Activated T-helper 17 cell treated with anti-CD3 and anti-CD28 coated beads, Interleukin-2, amount 50 U/mL, for 72 hours (primary cell): ENCODE measurements at places on chromosomes 6 and 20.
A peak's percentile ranks its signal among the peaks of the same experiment; 100 is the strongest.

GRCh38 chr6:115634887-115635286 is 425.8 kb downstream of the FRK start:
- no peak for ATAC-seq

DNA sequence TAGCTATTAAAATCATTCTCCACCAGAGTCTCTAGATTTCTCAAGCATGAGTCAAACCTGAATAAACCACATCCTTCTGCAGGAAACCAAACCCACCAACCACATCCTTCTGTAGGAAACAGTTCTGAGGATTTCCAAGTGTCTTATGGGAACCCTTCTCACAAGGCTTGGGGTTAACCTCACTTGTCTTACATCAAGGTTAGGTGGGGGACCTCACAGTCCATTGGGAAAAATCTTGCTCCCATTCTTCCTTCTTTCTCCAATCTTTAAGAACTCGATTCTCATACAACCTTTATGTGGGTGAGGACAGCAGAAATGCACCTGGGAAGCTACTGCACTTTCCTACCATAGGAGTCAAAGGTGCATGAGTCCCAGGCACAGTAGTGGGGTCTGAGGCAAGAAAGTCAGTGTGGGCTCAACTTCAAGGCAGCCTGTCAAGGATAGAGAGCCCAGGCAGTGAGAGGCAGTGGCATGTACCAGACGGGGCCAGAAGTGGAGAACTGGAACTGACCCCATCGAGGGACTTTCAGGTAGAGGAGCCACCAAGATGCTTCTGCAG is 114.5 kb downstream of the SLC22A3 start:
- peak; percentile 87 for ATAC-seq

DNA sequence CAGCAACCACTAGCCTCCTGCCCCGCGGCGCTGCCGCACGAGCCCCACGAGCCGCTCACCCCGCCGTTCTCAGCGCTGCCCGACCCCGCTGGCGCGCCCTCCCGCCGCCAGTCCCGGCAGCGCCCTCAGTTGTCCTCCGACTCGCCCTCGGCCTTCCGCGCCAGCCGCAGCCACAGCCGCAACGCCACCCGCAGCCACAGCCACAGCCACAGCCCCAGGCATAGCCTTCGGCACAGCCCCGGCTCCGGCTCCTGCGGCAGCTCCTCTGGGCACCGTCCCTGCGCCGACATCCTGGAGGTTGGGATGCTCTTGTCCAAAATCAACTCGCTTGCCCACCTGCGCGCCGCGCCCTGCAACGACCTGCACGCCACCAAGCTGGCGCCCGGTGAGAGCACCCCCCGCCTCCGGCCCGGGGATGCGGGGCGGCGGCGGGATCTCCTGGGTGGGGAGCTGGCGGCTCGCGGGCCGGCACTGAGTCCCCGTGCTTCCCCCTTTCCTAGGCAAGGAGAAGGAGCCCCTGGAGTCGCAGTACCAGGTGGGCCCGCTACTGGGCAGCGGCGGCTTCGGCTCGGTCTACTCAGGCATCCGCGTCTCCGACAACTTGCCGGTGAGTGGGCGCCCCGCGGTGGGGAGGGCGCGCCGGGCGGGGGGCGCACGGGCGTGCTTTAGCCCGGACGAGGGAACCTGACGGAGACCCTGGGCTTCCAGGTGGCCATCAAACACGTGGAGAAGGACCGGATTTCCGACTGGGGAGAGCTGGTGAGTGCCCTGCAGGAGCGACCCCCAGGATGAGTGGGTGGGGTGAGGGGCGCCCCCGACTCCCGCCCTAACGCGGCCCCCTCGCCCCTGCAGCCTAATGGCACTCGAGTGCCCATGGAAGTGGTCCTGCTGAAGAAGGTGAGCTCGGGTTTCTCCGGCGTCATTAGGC is 585 bp downstream of the PIM1 start:
- ATAC-seq, result no peak

DNA sequence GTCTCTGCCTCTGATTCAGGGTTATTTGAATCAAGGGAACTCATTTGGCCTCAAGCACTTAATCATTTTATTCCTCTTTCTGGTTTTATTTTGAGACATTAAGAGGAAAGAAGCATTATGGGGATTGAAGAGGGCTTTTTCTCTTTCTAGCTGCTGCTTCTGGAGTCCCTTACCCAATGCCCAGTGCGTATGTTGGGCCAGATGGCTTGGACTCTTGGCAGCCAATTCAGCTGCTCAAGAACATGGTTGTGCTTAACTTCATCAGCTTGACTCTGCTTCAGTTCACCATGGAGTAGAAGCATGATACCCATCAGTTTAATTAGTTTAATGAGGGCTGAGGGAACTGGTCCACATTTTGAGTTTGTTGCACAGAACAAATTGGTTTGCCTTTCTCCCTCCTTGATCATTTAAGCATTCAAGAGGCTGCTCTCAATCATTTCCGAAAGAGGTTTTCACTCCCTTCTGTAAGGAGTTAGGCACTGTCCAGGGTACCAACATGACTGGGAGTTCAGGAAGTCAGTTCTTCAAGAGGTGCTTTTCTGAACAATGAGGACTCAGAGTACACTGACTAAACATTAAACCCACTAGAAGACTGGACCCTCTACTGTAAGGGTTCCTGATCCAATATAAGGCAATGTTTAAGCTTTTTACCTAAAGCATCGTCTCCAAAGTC is 14.6 kb downstream of the PDYN start:
- no peak for ATAC-seq

- peak; percentile 97 for ATAC-seq
These were observed at the start of gene NPEPL1 for GRCh38 chr20:58692579-58693225. Gene NPEPL1, plus strand, starts transcription at chr20:58692800. Its CDS starts 101 bp downstream, at chr20:58692901.

- no peak for ATAC-seq
These were observed 19.2 kb downstream of the HMGN3 start for GRCh38 chr6:79215213-79215824.

GRCh38 chr6:17931227-17931626 is 56.2 kb downstream of the KIF13A start:
- no peak for ATAC-seq

GRCh38 chr6:166712286-166713228 is 85.5 kb upstream of the RPS6KA2 start:
- no peak for ATAC-seq

GRCh38 chr6:29828471-29828797 is 809 bp downstream of the HLA-G start:
- ATAC-seq, result peak; percentile 55
